ENCODE measurements at places on chromosomes 7 and 10.
A peak's percentile ranks its signal among the peaks of the same experiment; 100 is the strongest.

GRCh38 chr10:132792796-132793195, 6.8 kb upstream of the NKX6-2 start:
- DNase-seq, result no peak

DNA sequence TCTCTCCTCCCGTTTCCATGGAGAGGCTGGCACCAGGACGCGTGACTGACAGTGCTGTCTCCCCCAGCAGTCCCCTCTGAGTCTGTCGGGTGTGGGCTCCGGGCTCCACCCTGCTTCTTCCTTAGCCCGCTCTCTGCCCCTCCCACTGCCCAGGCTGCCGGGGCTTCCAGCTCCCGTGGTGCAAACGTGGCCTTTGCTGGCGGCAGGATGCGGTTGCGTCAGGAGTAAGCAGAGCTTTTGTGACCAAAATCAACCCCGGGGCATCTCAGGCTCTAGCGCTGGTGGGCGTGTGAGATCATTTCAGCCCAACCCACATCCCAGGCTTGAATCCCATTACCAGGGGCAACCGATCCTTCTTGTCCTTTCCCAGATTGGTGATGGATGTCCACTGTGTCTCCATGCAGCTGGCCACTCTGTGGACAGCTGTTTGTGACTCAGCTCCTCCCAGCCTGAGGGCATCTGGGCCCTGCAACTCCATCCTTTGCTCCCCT, 28.2 kb downstream of the PTPRE start:
- peak; percentile 21 for DNase-seq

GRCh38 chr7:157347217-157347904, 10.6 kb downstream of the DNAJB6 start:
- no peak for DNase-seq

DNA sequence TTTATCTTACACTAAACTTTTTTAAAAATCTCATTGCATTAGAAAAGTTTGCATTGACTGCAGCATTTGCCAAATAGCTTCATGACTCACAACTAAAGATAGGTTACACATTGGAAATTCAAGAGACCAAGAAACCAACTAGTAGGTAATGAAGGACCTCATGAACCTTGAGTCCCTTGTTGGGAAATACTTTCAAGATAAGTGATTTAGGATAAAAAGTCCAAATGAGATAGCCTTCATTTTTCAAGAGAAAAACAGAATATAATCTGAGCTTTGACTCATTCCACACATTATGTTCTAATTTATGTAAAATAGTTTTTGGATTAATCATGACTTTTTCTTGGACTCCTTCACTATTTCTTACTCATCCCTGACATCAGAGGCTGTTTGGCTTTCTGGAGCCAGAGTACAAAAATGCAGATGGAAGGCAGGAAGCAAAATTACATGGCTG, 13.1 kb upstream of the LIPF start:
- DNase-seq, result no peak

- DNase-seq, result no peak
Measured at GRCh38 chr7:157993406-157994105, 594.1 kb downstream of the PTPRN2 start.

GRCh38 chr10:77638321-77639101, 903 bp upstream of the KCNMA1 start:
- DNase-seq, result no peak

GRCh38 chr7:134406431-134406830, 52.5 kb downstream of the AKR1B1 start:
- DNase-seq, result no peak

DNA sequence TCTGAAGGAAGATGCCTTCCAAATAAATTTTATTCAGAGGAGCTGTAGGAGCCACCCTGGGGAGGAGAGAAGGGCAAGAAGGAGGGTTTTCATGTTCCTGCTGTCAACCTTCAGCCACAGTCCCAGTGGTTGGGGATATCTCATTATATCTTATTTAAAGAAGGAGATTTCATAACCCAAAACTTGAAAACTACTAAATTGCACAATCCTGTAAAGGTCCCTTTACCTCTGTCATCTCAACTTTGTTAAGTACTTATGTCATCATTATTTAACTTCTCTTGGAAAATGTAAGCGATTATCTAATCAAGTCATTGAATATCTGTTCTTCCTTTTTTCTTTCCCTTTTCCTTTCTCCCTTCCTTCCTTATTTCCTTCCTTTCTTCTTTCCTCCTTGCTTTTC, 794.5 kb upstream of the IGFBP3 start:
- no peak for DNase-seq

- DNase-seq, result no peak
Measured at GRCh38 chr7:132337450-132338080, 238.7 kb downstream of the PLXNA4 start.

GRCh38 chr7:132915647-132916046, 166.2 kb downstream of the CHCHD3 start:
- no peak for DNase-seq

- DNase-seq, result no peak
Measured at GRCh38 chr7:70591643-70592042, 540.3 kb upstream of the GALNT17 start.

GRCh38 chr10:6064119-6064518, 2.0 kb upstream of the IL2RA start:
- DNase-seq, result no peak

DNA sequence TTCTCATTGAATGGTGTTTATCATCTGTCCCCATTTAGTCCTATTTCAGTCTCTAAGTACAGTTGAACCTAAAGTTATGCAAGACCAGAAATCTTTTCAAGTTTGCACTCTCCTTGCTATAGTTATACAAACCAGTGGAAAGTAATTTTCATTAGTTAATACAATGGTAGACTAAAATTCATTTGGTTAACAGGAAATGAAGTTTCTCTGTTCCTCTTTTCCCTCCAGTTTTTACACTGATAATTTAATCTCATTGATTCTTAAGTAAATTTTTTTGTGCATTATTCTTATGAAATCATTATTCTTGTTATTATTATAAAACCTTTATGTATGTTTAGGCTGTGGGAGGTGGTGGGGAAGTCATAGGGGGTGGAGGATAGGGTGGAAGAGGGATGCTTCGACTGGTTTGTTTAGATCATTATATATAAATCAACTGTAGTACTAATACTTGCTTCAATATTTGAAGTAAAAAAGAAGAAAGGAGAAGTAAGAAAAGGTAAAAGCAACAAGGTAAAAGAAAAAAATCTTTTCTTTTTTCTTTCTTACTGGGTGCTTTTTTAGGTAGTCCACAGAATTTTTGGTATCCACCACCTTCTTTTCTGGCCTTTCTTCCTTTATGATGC, 104.1 kb downstream of the GPR85 start:
- DNase-seq, result no peak

GRCh38 chr10:72461085-72461484, 106.4 kb upstream of the DNAJB12 start:
- DNase-seq, result no peak

DNA sequence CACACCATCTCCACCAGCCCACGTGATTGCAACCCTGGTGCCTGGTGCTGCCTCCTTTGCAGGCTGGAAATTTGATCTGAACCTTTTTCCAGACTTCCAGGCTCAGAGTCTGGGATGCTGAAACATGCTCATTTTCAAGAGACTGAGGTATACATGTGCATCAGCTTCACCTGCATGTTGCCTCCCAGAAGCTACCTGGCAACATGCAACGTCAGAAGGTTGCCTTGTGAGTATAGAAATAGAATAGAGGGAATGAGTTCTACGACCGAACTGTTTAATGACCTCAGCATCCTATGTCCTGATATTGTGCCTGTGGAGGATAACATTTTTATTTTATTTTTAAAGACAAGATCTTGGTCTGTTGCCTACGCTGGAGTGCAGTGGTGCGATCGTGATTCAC, 1.9 kb upstream of the ZNF212 start:
- no peak for DNase-seq

GRCh38 chr10:60968504-60968903, 24.5 kb upstream of the RHOBTB1 start:
- DNase-seq, result no peak

- DNase-seq, result no peak
Measured at GRCh38 chr7:90188281-90188680, 23.3 kb upstream of the STEAP2 start.

GRCh38 chr10:43026039-43026973, 50.6 kb upstream of the RET start:
- no peak for DNase-seq

GRCh38 chr10:81918766-81919165, 43.8 kb downstream of the NRG3 start:
- no peak for DNase-seq

DNA sequence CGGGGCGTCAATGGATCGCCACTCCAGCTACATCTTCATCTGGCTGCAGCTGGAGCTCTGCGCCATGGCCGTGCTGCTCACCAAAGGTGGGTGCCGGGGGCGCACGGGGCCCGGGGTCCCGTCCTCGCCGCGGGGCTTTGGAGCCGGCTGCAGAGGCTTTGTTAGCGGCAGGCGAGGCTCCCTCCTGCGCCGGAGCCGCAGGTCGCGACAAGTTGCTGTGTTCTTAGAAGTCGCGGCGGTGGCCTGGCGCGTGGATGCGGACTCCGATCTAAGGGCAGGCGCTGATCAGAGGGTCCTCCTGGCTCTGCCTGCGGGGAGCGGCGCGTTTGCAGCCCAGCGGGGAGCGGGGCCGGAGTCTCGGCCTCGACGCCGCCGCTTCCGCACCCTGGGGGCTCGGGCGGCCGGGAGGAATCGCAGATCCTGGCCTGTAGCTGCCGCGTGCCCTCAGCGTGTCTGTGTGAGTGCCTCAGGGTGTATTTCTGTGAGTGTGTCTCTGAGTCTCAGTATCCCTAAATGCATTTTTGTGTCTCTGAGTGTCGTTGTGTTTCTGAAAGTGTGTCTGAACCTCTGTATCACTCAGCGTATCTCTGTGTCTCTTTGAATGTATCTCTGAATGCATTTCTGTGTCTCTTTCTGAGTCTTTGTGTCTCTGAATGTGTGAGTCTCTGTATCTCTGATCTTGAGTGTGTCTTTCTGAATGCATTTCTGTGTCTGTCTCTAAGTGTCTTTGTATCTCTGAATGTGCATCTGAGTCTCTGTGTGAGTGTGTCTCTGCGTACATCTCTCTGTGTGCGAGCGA, 766 bp downstream of the BAMBI start:
- peak; percentile 62 for DNase-seq

DNA sequence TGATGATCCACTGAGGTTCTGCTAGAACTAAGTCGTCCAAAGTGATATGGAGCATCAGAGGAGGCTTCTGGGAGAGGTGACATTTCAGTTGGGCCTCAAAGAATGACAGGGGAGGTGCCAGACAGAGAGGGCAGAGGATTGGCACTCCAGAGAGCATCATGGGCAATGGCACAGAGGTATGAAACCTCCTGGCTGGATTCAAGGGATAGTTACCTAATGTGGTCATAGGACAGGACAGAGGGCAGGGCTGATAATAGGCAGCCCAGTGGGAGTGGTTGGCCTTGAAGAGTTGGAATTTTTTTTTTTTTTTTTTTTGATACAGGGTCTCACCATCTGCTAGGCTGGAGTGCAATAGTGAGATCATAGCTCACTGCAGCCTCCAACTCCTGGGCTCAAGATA, 7.6 kb downstream of the SRRM3 start:
- no peak for DNase-seq

DNA sequence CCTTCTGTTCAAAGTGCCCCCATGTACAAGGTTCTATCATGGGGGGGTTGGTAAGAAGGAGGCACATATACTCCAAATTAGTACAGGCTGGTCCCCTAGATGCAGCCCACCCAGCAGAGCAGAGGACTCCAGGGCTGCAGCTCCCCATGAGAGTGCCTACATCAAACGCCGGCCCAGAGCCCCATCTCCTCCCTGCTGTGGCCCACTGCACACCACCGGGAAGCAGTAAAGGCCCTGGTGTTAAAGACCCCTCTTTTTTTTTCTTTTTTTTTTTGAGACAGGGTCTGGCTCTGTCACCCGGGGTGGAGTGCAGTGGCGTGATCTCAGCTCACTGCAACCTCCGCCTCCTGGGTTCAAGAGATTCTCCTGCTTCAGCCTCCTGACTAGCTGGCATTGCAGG, 47.4 kb downstream of the SH3PXD2A start:
- no peak for DNase-seq

DNA sequence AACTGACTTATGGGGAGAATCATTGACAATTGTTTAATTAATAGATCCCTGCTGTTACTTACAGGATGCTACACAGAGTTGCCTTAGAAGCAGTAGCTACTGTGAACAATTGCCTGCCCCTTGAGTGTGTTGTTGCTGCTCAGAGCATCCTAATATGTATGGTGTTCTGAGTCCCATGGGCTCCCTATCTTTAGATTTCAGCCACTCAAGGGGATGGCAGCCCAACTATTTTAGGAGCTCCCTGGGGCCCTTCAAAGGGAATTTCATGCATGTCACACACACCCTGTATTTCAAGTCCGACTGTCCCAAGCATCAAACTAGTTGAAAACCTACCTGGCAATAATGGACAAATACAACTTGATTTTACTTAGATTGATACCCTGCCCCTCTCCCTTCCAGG, 111.2 kb downstream of the NOC3L start:
- DNase-seq, result no peak

- DNase-seq, result no peak
Measured at GRCh38 chr7:91247500-91247899, 16.7 kb upstream of the FZD1 start.

- DNase-seq, result no peak
Measured at GRCh38 chr7:12385364-12385786, 18.3 kb downstream of the VWDE start.

GRCh38 chr7:45082031-45082830, 6.5 kb downstream of the NACAD start:
- peak; percentile 75 for DNase-seq

DNA sequence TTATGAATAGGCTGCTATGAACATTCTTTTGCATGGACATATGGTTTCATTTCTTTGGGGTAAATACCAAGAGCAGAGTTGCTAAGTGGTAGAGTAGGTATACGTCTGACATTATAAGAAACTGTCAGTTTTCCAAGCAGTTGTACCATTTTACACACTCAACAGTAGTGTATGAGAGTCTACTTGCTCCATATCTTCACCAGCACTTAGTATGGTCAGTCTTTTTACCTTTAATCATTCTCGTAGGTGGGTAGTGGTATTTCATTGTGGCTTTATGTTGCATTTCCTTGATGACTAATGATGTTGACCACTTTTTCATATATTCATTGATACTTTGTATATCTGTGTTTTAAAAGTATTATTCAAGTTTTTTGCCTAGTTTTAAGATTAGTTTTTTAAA, 45.1 kb downstream of the POU6F2 start:
- no peak for DNase-seq

DNA sequence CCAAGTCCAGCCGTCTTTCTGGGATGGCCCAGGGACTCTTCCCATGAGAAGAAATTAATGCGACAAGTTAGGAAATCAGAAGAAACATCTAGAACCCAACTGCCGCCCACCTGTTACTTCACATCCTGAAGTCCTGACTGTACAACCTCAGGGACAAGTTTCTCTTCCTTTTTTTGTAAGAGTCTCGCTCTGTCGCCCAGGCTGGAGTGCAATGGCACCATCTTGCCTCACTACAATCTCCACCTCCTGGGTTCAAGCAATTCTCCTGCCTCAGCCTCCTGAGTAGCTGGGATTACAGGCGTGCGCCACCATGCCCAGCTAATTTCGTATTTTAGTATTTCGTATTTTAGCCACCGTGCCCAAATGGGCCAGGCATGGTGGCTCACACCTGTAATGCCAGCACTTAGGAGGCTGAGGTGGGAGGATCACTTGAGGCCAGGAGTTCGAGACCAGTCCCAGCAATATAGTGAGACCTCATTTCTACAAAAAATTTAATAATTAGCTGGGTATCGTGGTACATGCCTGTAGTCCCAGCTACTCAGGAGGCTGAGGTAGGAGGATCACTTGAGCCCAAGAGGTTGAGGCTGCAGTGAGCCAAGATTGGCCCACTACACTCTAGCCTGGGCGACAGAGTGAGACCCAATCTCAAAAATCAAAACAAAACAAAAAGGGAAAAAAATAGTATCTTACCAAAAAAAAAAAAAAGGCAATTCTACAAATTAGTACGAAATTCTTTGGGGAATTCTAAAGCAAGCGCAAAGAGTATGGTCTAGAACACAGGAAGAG, 20.8 kb downstream of the LAT2 start:
- no peak for DNase-seq

- no peak for DNase-seq
Measured at GRCh38 chr10:3716093-3716492, 68.9 kb downstream of the KLF6 start.

Measured in midbrain (tissue), 1 donor.